ENCODE measurements at places on chromosomes 13 and 19.
A peak's percentile ranks its signal among the peaks of the same experiment; 100 is the strongest.

DNA sequence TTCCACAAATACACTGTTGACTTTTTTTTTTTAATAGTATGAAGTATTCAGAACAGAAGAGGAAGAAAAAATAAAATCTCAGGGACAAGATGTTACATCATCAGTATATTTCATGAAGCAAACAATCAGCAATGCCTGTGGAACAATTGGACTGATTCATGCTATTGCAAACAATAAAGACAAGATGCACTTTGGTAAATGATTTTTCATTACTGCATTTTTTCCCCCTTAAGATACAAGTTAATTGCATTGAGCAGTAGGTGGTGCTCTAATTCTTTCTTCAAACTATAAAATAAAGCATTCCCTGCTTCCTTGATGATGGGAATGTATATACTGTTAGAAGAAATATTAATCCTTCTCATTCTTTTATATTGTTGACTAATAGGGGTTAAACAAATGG, 17.1 kb downstream of the UCHL3 start:
- no peak for DNase-seq

- DNase-seq = no peak
These were observed 1779.6 kb upstream of the PRR20A start for GRCh38 chr13:55361141-55361540.

- DNase-seq = no peak
These were observed 18.4 kb upstream of the SIGLEC14 start for GRCh38 chr19:51664997-51665396.

GRCh38 chr19:4369888-4370260, 26.5 kb downstream of the MPND start:
- peak; percentile 76 for DNase-seq

DNA sequence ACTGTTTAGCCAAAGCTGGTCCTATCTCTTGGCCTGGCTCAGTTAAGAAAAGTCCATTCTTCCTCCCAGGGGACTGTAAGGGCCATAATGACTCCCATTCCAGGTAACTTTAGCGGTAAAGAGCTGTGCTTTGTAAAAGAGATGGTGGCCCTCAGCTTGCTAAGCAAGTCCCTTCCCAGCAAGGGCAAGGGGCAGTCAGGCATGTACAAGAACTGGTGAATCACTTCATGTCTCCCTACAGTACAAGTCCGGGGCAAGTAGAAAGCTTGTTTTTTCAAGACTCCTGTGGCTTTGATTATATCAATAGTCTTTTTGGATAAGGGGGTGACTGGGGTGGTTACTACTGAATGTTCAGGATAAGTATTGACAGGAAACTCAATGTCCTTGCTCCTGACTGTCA, 88.9 kb downstream of the SLC25A15 start:
- no peak for DNase-seq

GRCh38 chr19:42048992-42049391, 21.0 kb downstream of the GRIK5 start:
- peak; percentile 14 for DNase-seq

DNA sequence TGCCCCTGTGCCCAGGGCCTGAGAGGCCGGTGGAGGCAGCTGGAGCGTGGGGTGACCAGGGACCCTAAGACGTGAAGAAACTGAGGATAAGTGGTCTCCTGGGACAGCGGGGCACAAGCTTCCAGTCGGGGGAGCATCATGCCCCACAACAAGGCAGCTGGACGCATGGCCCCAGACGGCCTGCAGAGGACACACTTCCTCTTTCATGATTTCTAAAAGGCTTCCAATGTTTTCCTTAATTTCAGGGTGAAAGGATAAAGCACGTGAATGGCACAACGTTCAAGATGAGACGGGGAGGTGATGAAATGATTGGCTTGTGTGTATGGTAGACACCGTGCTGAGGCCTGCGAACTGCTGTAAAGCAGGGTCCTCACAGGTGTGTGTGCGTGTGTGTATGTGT, 20.2 kb upstream of the MYDGF start:
- DNase-seq = no peak

DNA sequence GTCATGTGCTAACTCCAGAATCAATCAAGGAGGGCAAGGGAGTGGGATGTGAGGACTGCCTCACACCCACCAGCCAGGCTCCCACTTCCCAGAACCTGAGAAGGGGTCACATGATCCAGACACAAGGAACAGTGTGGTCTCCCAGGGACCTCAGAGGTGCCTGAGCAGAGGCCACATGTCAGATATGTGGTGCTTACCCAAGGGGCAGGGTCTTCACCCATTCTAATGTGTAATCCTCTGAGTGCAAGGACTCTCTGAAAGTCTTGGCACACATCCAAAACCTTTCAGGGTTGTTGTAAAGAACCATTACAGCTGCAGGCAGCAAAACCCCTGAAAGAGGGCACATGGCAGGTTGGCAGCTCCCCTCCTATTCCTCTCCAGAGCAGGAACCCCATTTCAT, 656.6 kb downstream of the UQCRFS1 start:
- no peak for DNase-seq

- DNase-seq = peak; percentile 43
These were observed 20.8 kb downstream of the NOVA2 start for GRCh38 chr19:45952686-45953505.

DNA sequence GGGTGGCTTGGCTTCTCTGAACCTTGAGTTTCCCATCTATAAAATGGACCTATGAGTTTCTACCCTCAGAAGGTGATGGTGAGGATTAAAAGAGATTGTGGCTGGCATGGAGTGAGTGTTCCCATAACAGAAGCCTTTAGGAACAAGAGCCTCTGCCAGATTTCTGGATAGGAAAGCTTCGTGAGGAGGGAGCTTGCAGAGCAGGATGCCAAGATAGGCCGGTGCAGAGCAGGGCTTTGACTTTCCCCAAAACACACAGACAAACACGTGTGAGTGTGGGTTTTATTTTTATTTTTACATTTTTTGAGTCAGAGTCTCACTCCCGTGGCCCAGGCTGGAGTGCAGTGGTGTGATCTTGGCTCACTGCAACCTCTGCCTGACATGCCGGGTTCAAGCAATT, 3.7 kb upstream of the CNN1 start:
- no peak for DNase-seq

GRCh38 chr19:49409441-49410029, 13.7 kb downstream of the PTH2 start:
- DNase-seq = no peak

DNA sequence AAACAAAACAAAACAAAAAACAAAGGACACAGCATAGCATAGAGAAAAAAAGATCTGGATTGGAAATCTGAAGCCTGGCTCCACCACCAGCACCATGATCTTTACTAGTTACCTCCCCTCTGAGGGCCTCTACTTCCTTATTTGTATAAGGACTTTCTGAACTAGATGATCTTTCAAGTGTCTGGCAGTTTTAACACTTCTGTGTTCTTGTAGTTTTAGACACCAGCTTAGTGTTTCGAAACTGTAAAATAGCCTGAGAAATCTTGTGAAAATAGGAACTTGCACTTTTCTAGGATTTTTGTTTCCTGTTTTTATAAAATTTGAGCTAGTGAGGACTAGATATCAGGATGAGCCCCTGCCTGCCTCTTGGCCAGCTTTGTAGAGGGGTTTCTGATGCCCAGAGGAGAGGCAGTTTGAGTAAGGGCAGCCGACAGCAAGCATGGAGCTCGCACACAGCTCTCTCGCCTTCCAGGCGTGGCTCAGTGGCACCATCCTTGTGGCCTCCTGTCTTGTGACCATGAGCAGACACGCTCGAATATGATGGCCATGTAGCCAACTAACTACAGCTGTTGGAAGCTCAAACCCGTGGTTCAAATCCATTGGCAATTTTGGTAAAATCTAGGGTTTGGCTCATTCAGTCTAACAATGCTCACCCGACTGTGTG, 319.0 kb downstream of the KCNRG start:
- DNase-seq = no peak

- DNase-seq = no peak
These were observed 1.8 kb downstream of the MYBPC2 start for GRCh38 chr19:50434525-50434924.

- no peak for DNase-seq
These were observed 19.5 kb downstream of the NUFIP1 start for GRCh38 chr13:44969551-44970484.

- DNase-seq = no peak
These were observed 33.3 kb downstream of the BLOC1S3 start for GRCh38 chr19:45211751-45212381.

- no peak for DNase-seq
These were observed 249.6 kb downstream of the GPC6 start for GRCh38 chr13:93476175-93476574.

DNA sequence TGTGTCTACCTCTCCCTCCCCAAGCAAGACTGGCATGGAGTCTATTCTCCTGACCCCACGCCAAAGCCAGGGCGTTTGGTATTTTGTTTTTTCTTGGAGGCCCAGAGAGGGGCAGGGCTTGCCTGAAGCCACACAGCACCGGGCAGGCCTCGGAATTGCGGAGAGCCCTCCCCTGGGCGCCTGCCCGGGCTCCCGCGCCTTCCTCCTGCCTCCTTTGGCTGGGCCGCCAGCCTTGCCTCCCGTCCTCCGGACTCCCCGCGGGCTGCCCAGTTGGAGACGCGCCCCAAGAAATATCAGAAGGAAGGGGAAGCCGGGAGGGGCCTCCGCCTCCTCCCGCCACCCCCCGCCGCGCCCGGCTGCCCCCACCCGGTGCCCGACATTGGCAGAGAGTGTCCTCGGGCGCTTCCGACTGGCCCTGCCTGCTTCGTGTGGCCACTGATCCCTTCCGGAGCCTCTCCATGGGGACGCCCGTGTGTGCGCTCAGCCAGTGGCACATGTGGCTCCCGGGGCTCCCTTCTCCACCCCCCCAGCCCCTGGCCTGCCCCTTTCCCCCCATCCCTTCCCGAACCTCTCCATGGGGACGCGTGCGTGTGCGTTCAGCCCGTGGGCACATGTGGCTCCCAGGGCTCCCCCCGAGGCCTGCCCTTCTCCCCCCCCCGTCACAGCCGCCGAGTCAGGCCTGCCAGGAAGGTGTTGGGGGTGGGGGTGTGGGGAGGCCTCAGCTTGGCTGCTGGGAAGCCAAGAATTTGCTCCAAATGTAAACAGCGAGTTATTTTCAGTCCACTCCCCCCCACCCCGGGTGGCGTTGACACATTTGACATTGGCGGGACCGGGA, 37.3 kb downstream of the NFIC start:
- no peak for DNase-seq

GRCh38 chr13:25890671-25891212, 161.1 kb downstream of the SHISA2 start:
- no peak for DNase-seq

- peak; percentile 74 for DNase-seq
These were observed 492 bp downstream of the TMEM147 start for GRCh38 chr19:35545855-35546381.

DNA sequence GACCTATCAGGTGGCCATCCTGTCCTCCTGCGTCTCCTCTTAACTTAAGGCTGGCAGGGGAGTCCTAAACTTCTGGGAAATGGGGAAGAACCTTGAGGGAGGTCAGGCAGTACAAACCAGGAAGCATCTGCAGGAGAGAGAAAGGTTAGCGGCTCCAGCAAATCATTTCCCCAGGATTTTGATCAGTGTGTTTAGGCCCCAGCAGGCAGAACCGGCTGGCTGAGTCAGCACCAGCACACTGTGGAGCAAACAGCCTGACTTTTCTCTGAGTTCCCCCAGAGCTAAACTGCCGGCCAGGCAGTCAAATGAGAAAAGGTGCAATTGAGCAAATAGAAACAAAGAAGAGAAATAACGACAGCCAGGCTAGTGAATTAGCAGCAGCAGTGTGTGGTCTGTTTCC, 46.7 kb upstream of the MEDAG start:
- DNase-seq = no peak

DNA sequence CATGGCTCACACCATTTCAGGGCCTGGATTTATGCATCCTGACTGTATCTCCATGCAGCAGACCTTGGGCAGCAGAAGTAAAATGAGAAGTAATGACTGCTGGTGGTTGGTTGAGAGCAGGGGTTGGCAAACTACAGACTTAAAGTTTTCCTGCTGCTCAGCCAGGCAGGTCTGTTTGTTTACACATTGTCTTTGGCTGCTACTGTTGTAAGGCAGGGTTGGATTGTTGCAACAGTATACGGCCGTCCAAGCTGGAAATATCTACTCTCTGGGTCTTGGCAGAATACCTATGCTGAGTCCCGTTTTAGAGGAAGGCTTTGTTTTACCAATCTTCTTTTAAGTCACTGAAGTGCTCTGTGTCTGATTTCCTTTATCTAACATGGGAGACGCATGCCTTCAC, 13.5 kb downstream of the SNRNP70 start:
- no peak for DNase-seq

- no peak for DNase-seq
These were observed 86.2 kb downstream of the IRS2 start for GRCh38 chr13:109700176-109700575.

GRCh38 chr13:32001154-32001768, 30.3 kb upstream of the FRY start:
- DNase-seq = no peak

GRCh38 chr13:99647596-99647985, 146.3 kb downstream of the TM9SF2 start:
- no peak for DNase-seq

DNA sequence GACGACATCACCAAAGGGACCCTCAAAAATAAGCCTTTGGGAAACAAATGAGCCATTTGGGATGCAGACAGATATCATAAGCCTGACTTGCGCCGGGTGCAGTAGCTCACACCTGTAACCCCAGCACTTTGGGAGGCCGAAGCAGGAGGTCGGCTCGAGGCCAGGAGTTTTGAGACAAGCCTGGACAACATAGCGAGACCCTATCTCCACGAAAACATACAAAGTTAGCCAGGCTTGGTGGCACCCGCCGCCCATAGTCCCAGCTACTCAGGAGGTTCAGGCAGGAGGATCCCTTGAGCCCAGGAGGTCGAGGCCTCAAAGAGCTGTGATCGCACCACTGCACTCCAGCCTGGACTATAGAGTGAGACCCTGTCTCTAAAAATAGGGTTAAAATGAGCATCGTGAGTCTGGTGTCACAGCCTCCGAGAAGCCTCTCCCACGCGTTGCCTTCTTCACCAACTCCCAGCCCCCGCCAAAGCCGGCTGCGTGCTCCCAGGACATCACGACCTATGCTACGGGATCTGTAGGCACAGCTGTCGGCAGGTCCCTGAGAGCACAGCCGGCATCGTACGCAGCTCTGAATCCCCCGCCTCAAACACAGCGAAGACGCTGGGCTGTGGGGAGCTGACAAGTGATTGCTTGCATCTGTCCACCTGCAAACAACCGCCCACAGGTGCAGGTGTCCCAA, 1.6 kb downstream of the REXO1 start:
- DNase-seq = no peak

DNA sequence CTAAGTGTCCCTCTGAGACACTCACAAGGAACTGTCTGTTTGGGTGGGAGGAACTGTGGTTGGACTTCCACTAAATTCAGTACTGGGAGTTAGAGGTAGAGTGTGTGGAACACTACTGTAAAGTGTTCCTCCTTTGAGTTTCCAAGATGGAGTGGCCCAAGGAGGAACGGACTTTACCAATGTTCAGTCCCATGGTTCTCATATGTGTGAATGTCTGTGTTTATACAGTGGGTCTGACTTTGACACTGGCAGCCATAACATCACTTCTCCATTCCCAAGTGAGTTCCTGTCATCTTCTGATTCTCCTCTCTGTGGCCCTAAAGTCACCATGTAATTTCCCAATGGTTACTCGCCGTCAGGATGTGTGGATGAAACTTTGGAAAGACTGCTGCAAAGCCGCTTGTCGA, 136.8 kb upstream of the SERP2 start:
- no peak for DNase-seq
